ENCODE measurements at places on chromosomes 2 and 18. TPM values are rescaled to one million over a fixed set of nuclear protein-coding genes. Genes with fewer than 3 reads are reported as not detected.

The C2orf66 gene
- not detected for total RNA-seq

The GPAT2 gene
- total RNA-seq = 8.4 TPM

The EVX2 gene
- total RNA-seq = not detected

The POTEJ gene
- not detected for total RNA-seq

The RAPGEF4 gene
- 2.5 TPM for total RNA-seq

The LINC00305 gene
- not detected for total RNA-seq

The EDAR gene
- total RNA-seq = 0.92 TPM
